COR-L47 (cell line): ENCODE measurements at places on chromosomes 12 and 14.

DNA sequence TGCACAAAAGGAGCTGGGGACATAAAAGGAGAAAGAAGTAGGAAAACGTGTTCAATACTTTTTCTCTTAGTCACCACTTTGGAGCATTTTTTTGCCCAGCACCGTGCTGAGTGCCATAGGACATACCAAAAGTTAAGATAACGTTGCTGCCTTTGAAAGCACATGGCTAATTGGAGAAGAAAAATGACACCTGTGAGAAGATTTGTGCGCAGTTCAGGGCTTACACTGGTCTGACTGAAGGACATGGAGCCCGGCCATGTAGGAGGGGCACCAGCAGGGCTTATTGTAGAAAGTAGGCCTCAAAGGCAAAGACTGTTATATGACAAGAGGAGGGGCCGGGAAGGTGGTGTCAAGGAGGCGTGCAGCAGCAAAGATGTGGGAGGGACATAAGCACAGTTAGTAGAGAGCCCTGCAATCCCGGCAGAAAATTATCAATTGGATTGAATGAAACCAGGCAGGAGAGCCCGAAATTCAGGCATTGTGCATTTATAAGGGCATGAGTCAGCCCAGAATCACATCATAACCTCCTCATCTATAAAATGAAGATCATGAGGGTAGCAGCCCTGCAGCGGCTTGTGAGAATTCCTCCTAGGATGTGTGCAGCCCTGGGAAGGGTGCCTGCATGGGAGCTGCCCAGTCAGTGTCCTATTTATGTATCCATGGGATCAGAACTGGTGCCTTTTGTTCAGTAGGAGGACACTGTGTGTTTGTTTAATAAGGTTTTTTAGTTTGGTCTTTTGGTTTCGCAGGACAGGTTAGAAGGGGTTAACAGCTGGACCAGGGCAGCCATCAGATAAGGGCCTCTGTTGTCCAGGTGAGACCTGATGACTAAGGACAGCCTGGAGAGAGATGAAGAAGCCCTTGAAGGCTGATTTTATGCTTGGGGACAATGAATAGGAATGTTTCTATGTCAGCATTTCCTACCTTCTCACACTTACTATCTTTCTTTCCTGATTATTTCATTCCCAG, 122.4 kb downstream of the GPR135 start:
- DNase-seq, result no peak

GRCh38 chr12:68259318-68259940, 6.0 kb upstream of the IL22 start:
- DNase-seq, result no peak

DNA sequence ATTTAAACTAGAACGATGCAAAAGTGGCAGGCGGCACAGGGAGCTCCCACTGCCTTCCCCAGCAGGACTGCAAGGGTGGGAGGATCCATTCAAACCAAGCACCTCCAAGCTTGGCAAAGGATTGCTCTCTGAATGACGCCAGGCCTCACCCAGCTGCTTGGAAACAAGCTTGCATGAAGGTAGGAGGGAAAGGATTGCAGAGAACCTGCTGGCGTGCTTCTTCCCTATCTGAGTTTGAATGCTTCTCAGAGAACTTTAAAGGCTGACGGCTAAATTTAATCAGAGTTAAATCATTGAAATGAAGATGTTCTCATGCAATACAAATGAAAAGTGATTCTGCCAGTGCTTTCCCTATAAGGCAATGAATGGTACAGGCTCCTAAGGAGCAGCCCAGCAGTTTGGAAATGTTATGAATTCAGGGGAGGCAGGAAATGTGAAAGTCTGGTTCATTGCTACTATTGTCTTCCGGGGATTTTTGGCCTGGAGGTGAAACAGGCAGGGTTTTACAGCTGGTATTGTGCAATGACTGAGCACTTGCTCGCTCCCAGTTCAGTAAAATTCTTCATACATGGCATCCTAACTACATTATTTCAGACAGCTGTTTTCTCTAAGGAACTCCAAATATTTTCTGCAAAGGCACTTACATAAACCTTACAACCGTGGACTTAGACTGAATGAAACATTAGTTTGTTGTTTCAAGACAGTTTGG, 31.9 kb upstream of the DUSP6 start:
- DNase-seq, result no peak

GRCh38 chr12:102063069-102063468, 1.3 kb upstream of the WASHC3 start:
- no peak for DNase-seq

GRCh38 chr14:69547701-69548348, 26.8 kb downstream of the CCDC177 start:
- no peak for DNase-seq
